ENCODE measurements at places on chromosomes 12 and 14.

GRCh38 chr12:128606051-128606450 is 217.7 kb downstream of the SLC15A4 start:
- no peak for DNase-seq

DNA sequence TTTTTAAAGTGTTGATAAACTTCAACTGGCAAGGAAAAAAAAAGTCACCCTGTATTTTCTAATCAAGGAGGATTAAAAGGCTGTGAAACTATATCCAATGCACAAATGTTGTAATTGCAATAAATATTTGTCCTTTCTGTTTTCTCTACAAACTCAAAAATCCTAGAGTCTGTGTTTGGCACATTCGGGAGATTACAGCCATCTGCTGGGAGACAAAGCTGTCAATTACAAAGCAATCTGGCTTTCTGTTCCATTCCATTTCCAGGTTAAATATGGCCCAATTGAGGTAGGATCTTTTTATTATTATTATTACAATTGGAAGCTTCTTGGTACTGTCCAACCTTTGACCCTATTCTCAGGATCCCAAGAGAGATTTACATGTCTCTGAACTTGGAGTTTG is 295.9 kb downstream of the DIO2 start:
- DNase-seq = peak; percentile 65

DNA sequence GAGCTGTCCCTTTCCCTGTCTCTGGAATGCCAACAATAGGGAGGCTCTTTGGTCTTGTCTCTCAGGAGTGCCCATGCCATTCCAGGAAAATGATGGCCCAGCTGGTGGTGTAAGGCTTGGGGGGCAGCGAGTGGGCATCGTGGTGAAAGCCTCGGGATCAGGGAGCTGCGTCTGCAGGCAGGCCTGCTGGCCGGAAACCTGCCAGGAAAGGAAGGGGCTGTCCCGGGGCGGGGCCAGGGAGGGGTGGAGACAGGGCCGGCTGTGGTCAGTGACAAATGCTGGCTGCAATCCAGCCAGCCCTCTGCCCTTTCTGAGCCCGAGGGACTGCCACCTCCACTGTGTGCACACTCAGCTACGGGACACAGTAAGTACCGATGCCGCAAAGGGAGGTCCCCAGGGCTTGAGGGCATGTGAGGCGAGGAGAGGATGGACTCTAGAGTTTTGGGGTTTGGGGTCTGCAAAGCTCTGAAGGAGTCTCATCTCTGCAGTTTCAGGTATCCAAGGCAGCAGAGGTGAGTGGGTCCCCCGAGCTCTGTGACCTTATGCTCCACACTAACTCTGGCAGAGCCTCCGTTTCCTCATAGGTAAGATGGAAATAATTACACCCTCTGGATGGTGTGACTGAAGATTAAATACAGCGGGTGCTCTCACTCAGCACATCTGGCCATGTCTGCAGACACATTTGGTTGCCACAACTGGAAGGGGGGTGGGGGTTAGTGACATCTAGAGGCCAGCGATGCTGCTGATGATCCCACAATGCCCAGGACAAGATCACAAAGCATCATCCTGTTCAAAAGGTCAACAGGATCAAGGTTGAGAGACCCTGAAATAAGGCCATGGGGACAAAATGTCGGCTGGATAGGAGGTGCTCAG is at the start of gene SERPINA5:
SERPINA5 (plus strand) TSS at position 300 of the 873 bp plus-strand sequence. CDS start 5,937 bp downstream, outside the sequence.
- no peak for DNase-seq

- no peak for DNase-seq
Measured at GRCh38 chr12:9123781-9124382, 8.2 kb upstream of the A2M start.

DNA sequence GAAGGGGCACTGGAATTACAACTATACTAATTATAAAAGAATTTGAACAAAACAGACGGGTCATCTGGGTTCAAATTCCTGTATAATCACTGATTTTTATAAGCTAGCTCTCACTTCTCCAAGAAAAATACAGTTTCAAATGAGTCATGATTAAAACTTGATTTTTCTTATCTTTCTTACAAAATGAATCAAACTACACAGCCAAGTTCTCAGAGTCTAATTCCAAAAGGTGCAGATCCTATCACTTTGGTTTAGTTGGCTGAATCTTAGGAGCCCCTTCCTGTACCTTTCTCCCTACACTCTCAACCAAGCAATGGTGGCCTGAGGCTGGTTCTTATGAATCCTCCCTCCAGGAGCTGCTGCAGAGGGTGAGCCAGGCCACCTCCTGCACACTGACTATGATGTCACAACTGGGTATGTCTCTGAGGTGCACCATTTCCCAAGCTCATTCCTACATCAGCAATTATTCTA is 43.8 kb upstream of the BMP4 start:
- no peak for DNase-seq

DNA sequence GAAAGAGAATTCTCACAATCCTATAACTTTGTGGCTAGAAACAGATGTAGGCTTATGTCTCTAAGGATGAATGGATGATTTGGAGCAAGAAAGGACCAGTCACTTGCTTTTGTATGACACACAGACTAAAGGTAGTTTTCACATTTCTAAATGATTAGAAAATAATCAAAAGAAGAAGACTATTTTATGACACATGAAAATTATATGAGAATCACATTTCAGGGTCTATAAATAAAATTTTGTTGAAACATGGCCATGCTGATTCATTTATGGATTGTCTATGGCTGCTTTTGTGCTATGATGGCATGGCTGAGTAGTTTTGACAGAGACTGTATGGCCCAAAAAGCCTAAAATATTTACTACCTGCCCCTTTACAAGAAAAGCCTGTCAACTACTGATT is 49.4 kb upstream of the FRMD6 start:
- DNase-seq = no peak

GRCh38 chr12:93163260-93164036 is 214.3 kb upstream of the NUDT4 start:
- DNase-seq = no peak

DNA sequence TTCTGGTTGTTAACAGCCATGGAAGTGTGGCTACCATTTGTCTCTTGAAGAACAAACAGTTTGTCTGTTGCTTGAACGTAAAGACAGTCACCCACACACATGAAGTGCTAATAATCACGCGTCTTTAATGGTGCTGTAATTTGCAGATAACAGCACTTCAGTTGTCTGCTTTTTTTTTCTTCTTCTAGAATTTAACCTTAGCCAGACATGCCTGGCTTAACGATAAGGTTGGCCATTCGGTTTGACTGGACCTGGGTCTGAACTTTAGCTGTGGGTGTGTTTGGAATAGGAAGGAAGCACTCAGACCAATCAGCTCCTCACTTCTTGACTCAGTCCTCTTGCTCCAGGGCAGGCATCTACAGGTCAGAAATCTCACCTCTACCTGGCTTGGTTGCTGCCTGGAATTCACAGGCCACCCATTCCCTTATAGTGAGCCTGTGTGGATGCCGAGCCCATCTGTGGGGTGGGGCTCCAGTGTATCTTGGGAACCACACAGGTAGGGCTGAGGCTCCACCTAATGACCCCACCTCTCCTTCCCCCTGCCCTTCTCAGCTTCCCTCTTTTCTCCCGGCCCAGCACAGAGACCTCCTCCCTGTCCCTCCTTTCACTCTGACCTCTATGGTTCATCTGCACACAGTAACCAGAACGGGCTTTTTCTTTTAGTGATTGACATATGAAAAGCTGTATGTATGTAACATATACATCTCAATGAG is 246.4 kb upstream of the PWP1 start:
- DNase-seq = no peak

DNA sequence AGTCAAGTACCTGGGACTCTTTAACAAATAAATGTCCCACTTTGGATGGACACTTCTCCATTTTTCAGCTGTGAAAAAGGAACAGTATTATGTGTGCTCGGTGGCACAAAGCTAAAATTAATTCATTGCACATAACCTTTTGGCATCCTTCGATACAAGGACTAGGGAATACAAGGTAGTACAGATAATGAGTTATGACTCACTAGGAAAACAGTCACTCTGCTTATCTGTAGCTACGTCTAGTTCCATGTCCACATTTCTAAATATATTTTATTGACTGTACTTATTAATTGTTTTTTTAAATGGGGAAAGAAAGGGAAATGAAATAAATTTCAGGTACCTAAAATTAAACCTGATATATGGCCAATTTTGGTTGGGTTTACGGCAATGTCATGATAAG is 35.2 kb upstream of the RIC8B start:
- no peak for DNase-seq

GRCh38 chr12:1697271-1697670 is 6.4 kb downstream of the ADIPOR2 start:
- DNase-seq = no peak

DNA sequence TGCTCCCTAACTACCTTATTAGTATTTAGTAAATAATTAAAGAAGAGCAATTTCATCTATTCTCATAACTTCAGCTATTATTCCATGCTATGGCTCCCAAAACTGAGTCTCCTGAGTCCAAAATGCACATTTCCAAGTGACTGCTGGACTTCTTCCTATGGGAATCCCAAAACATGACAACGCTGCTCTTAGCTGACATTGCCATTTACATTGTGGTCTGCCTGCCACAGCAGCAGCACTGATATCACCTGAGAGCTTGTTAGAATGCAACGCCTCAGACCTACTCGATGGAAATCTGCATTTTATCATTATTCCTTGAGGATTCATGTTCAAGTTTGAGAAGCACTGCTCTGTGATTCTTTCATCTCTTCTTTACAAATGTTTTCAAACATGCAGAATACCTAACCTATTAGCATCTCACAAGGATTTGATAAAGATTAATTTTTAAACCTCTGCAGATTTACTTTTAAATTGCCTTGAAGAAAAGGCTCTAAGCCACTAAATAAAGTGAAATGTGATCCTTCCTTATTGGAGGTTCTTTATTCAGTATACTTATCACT is 77.7 kb downstream of the SEC23A start:
- DNase-seq = no peak

DNA sequence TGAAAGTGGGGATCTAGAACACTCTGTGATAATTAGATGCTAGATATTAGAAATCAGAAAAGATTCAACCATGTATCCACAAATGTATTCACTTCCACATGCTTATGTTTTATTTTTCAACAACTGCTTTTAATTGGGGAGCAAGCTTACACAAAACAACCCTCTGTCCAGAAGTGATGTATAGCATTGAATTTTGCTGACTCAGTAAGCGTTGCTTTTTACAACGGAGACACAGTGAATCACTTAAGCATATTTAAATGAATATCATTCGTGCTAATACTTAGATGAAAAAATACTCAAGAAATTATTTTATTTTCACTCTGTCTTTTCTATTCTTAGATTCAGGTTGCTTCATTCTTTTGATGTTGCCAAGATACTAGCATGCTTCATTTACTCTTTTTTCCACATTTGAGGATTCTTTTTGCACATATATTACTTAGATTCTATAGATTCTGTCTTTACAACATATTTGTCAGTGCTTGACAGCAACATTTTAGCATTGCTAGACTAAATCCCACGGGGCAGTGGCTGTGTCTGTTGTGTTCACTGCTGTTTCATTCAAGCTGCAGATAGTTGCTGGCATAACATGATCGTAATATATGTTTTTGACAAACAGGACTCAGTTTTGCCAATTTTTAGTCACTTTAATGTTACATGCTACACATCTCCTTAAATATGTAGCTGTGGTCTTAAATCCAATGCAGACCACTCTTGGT is 1714.4 kb upstream of the SEL1L start:
- no peak for DNase-seq

DNA sequence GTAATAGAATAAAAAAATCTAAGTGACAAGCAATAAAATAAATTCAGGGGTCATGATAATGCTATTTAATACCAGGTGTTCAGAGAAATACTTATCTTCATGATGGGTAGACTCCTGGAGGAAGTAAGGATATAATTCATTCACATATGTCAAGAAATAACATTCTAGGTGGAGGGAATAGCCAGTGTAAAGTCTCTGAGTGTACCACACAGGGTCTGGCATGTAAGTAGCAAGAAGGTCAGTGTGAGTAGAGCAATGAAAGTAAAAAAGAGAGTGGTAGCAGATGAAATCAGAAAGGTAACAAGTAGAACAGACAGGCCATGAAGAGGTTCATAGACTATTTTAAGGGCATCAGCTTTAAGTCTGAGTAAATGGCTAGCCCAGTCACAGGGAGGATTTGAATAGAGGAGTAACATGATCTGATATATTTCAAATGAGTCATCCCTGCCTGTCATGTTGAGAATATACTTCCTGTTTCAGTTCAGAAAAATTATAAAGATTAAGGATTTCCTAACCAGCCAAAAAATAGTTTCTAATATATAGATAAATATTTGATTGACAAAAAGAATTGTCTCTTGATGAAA is 519.9 kb downstream of the C12orf50 start:
- DNase-seq = no peak

All from cerebellum (tissue), 4 donors.